ENCODE measurements at places on chromosomes 6 and 20.

DNA sequence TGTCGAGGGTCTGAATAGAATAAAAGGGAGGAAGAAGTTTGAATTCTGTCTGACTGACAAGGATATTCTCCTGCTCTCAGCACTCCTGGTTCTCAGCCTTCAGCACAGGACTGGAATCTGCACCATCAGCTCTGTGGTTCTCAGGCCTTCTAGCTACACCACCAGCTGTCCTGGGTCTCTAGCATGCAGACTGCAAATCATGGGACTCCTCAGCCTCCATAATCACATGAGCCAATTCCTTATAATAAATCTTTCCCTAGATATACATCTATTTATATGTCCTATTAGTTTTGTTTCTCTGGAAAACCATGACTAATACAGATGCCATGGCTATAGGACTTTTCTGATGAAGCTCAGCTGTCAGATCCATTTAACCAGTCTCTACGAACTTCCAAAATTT, 132.8 kb upstream of the ECI2 start:
- no peak for DNase-seq

DNA sequence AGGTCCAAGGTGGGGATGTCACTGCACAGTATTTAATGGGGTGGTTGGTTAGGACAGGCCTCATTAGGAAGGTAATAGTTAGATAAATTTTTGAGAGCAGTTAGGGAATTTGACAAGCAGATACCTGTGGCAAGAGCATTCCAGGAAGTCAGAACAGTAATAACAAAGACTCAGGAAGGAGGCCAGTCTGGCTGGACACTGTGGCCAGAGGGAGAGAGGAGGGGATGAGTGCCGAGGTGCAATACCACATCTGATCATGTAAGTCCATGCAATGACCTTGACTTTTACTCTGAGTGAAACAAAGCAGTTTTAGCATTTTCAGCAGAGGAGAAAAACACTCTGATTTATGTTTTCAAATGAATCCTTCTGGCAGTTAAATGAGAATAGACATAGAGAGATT, 990.7 kb upstream of the FLRT3 start:
- DNase-seq: no peak

- DNase-seq: no peak
These were observed 175.7 kb downstream of the PDE10A start for GRCh38 chr6:165487347-165487746.

GRCh38 chr6:22821664-22822320, 252.4 kb downstream of the HDGFL1 start:
- no peak for DNase-seq

DNA sequence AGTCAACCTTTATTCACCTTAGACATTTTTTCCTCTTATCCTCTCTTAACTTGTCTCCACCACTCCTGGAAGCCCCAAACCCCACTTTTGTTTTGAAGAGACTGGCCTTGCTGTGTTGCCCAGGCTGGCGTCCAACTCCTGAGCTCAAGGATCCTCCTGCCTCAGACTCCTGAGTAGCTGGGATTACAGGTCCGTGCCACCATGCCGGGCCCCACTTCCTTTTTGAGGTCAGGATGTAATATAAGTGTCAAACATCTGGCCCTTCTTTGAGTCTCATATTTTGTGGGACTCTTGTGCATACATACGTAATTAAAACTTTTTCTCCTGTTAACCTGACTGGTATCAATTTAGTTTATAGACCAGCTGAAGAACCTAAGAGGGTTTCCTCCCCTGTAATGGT, 1.4 kb upstream of the CDK19 start:
- no peak for DNase-seq

DNA sequence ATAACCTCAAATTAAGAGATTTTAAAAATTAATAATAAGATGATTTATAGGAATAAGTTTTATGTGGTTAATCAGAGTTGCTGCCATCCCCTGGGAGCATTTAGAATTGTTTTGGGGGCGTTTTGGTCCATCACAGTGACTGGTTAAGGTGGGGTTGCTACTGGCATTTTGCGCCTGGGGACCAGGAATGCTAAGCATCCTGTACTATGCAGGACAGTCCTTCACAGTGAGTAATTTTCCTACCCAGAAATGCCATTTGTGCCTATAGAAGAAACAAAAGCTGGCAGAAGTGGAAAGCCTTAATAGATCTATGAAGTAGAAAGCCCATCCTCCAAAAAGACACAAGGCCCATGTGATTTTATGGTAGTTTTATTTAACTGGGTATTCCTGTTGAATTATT, 118.0 kb downstream of the ANKS1A start:
- DNase-seq: no peak

GRCh38 chr6:88517737-88518136, 351.6 kb upstream of the CNR1 start:
- no peak for DNase-seq

GRCh38 chr6:34154668-34155447, 9.0 kb upstream of the GRM4 start:
- peak; percentile 30 for DNase-seq

- no peak for DNase-seq
These were observed 27.6 kb upstream of the SCAF8 start for GRCh38 chr6:154705471-154706113.

DNA sequence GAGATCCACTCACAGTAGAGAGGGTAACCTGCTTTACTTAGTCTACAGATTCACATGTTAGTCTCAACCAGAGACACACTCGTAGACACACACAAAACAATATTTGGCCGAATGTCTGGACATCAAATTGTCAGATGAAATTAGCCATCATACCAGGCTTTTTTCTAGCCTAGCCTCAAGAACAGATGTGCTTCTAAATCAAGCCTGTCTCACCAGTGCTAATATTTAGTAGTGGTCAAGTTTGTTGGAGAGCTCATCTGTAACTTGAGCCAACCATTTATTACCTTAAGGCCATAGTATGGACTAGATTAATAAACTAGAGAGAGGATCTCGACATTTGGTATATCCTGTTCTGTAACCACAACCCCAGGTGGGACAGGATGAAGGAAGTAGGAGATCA, 1118.8 kb upstream of the MAP3K7 start:
- DNase-seq: no peak

GRCh38 chr6:46993846-46994245, 48.3 kb downstream of the ADGRF1 start:
- DNase-seq: no peak

DNA sequence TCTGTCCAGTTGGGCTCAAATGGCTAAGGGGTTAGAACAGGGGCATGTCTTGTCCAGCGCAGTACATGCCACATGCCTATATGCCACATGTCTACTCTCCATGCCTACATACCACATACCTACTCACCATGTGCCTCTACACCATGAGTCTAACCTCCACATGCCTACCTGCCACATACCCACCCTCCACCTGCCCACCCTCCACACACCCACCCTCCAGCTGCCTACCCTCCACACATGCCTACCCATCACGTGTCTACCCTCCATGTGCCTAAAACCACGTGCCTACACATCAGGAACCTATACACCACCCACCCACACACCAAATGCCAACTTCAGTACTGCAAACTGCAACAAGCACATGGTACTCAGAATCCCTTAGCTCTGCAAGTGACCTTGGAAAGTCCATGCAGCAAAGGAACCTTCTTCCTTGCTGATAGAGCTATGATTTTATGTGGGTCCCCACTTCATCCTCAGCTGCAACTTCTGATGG, 113.0 kb upstream of the CST7 start:
- DNase-seq: no peak

DNA sequence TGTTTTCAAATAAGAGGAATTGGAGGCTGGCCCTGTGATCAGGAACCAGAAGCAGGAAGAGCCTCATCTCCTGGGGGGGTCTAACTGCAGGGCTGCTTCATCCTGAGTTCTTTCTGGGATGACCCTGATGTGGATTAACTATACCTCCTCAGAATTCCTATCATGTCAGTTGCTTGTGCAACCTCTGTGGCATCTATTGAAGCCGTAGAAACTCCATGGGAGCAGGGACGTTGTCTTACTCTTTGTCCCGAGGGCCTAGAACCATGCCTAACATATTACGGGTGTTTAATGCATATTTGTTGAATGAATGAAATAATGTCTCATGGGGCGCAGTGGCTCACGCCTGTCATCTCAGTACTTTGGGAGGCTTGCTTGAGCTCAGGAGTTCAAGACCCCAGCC, 110.1 kb upstream of the AGPAT4 start:
- DNase-seq: no peak

GRCh38 chr6:7261032-7261841, 51.8 kb downstream of the SSR1 start:
- peak; percentile 69 for DNase-seq

DNA sequence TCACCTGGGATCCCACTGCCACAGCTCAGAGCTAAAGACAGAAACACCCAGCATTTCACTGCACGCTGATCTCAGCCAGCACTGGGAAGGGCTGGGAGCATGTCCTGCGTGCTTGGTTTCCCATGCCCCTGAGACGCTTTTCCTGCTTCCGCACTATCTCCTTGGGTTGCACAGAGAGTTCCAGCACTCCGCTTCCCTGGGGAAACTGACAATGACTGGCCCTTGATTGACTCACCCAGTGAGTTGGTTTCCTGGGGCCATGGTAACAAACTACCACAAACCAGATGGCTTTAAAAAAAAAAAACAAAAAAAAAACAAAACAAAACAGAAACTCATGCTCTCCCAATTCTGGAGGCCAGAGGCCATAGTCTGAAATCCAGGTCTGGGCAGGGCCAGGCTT, 14.8 kb upstream of the MAS1L start:
- DNase-seq: no peak

- no peak for DNase-seq
These were observed 103.6 kb downstream of the ZMYND8 start for GRCh38 chr20:47252879-47253307.

DNA sequence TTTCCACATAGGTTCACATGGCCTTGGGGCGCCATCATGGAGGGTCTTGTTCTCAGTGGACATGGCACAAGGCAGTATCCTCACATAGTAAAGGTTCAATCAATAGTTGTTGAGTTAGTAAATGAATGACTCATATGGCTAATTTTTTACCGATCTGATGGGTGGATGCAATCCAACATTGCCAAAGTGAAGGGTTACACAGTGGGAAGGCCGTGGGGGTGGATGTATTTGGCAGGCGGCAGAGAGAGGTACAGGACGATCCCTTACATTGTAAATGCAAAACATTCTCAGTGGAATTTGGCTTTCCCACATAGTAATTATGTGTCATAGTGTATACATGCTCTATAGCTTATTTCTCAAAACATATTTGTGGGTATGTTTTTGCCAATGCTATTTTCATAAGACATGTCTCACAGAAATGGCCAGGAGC, 21.0 kb upstream of the PDE7B start:
- DNase-seq: no peak

- no peak for DNase-seq
These were observed 1067.5 kb upstream of the MAP3K7 start for GRCh38 chr6:91654357-91654756.

GRCh38 chr20:54208548-54209176, 775 bp downstream of the PFDN4 start:
- DNase-seq: no peak

DNA sequence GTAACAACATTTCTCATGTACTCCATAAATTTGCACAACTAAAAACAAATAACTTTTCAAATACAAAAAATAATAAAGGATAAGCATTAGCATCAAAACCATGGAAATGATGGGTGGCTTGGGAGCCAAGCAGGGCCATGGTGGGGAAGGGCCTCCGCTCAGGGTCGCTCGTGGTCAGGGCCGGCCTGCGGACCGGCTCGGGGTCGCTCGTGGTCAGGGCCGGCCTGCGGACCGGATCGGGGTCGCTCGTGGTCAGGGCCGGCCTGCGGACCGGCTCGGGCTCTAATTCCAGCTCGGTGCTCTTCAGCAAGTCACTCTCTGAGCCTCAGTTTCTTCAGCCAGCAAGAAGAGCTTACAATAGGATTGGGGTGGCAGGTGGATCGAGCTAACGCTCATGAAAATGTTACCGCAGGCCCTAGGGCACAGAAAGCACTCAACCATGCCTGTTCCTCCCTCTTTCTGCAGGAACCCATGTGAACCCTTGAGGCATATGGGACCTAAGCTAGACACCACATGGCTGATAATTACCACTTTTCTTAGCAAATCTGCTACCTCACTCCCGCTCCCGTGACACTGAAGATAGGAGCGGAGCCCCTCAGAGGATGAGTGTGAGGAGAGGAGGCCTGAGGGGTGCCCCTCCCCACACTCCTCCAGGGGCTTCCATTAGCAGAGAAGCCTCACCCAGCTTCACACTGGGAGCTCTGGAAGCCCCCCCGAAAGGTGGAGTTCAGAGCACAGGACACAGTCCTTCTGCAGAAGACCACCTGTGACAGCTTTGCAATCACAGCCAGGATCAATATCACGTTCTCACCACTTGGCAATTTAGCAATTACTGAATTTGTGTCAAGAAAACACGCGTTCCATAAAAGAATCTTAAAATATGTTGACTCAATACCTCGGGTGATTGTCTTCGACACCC, 103.0 kb downstream of the PSMB1 start:
- DNase-seq: no peak

GRCh38 chr20:22003680-22004079, 298.2 kb downstream of the PAX1 start:
- no peak for DNase-seq

DNA sequence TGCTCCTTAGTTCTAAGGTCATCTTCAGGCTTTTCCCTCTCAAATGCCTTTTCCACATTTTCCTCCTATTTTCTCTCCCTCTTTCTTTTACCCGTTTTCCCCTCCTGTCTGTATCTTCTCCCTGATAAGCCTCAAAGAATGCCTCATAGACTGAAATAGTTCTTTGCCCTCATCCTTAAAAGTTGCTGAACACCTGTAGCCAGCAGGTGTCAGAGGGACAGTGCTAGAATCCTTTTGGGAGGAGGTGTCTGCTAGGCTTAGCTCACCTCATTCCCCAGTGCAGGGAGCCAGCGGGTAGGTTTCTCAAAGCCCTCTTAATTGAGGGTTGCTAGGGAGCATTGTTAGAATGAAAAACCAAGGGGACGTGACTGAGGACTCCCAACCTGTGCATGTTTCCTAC, 204.0 kb downstream of the TSHZ2 start:
- no peak for DNase-seq

DNA sequence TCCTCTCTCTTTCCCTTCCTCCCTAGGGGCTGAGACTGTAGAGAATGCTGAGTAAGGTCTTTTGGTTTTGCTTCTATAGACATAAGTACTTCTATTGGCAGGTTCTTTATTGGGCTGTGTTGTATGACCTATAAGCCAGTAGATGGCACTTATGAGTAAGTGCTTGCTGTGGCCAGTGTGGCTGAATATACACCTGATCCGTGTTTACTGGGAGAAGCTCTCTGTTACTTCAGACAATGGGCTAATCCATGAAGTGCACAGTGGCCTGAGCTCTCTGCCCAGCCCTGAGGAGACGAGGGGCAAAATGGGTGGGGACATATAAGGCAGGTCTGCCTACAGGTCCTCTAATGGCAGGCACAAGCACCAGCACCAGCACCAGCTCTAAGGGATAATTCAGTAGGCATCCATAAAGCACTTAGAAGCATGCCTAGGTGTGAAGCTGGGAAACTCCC, 610.3 kb downstream of the RNF144B start:
- peak; percentile 28 for DNase-seq

- no peak for DNase-seq
These were observed 19.4 kb upstream of the TFAP2A start for GRCh38 chr6:10434235-10434634.

DNA sequence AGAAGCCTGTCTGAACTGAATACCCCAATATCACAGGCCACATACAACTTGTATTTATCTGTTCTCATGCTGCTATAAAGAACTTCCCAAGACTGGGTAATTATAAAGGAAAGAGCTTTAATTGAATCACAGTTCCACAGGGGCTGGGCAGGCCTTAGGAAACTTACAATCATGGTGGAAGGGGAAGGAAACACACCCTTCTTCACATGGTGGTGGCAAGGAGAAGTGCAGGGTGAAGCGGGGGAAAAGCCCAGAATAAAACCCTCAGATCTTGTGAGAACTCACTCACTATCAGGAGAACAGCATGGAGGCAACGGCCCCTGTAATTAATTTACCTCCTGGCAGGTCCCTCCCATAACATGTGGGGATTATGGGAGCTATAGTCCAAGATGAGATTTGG, 50.3 kb upstream of the FNDC1 start:
- DNase-seq: no peak

Data from NCI-H187 (cell line).